ENCODE measurements at places on chromosomes 6 and 20.
A peak's percentile ranks its signal among the peaks of the same experiment; 100 is the strongest.

DNA sequence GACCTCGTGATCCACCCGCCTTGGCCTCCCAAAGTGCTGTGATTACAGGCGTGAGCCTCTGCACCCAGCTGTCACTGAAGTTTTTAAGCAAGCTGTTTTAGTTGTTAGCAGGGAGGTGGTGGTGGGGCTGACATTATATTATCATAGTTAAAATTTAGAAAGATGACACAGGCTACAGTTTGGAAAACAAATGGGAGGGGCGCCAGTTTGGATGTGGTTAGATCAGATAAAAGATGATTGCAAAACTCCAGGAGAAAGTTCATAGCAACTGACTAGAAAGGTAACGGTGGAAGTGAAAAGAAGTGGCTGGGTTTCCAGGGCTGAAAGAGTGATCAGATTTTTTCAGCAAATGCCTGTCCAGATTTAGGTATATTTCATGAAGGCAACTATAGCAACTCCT lies 311.9 kb upstream of the CITED2 start:
- DNase-seq: no peak

- DNase-seq: no peak
Measured at GRCh38 chr20:54995553-54995952, 520.2 kb downstream of the DOK5 start.

DNA sequence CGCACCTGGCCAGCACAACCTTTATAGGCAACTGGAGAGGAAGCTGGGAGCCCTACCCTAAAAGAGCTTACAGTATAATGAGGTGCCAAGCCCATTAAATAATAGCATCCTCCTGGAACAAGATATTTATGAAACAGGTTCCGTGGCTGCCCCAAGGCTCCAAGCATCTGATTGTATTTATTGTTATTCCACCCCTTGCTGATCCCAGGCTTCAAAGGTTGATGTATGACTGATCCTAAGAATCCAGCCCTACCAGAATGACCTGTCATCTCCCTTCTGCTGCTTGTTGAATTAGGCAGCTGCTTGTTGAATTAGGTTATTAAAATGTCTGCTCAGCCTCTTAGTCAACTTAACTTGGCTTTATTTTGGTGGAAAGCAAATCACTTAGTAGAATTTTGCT lies 35.2 kb upstream of the SASH1 start:
- no peak for DNase-seq

- DNase-seq: no peak
Measured at GRCh38 chr20:47733892-47734291, 51.4 kb downstream of the SULF2 start.

DNA sequence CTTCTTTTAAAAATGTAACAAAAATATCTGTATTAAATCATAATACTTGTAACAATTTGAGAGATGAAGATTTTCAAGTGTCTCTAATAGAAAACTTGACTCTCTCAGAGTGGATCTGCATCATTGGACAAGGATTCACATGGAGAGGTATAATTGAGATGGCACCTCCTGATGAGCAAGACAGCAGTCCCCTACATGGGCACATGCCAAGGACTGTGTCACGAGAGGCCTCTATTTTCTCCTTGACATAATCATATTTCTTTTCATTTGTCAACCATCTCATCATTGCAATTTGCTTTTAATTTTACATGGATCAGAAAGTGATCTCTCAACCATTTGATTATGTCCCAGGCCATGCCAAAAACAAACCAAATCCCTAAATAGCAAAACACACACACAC lies 206.8 kb upstream of the THEMIS start:
- no peak for DNase-seq

DNA sequence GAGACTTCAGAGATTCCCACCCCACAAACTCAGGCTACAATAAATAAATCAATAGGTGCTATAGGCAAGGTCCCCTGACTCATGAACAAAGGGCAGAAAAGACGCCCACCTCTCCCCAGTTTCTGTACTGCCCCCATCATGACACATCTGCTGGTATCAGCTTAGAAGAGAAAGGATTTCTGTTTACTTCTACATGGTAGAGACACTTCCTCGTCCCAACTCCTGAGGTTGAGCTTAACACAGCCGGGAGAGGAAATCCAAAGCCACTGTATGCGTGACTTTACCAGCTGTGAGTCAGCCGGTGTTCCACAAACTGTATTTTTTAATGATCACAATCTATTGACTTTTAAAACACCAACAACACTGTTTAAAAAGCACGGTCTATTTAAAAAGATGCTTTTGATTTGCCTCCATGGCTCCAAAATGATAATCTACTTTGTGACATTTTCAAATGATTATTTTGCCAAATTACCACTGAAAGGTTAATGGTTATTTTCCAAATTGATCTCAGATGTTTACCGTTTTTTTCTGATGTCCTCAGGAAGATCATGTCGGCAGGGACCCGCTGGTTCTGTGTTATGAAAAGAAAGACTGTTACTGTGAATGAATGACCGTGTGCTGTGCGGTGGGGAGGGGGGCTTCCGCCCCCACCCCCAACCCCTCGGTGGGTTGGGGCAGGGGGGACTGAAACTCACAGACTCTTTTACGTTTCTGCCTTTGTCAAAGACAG lies 72.5 kb downstream of the ATP9A start:
- no peak for DNase-seq

DNA sequence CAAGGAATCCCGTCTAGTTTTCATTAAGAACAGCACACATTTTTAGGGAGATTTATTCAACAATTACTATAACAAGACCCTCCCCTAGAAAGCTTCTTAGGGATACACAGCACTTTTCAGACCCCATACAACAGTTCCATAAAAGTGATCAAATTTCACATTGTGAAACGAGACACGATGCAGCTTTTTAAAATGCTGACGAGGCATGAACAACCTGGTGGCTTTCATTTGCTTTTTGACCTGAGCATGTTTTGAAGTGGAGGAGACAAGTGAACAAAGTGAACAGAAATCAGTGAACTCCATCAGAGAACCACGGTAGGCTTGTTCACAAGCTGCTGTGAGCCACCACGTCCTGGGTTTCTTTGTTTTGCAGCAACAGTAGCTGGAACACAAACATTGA lies 112.2 kb downstream of the PCSK2 start:
- no peak for DNase-seq

GRCh38 chr6:144171406-144171805 lies 21.1 kb downstream of the STX11 start:
- DNase-seq: no peak

DNA sequence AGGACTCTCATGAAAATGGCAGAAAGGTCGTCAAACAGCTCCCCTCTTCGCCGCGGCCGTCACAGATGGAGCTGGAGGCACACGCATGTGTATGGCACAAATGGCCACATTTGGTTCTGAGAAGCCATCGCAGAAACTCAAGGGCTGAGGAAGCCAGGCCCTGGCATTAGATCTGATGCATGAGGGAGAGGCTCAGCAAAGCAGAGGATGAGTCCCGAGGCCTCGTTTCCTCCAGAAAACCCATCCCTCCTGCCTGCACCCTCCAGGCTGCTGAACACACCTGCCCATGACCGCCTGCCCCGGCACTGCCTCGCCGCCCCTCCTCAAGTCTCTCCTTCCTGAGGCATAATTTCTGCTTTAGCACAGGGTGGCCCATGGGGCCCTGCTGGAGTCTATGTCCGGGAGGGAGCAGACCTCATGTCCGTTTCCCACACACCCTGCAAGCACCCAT lies 240.3 kb downstream of the DLL1 start:
- no peak for DNase-seq

DNA sequence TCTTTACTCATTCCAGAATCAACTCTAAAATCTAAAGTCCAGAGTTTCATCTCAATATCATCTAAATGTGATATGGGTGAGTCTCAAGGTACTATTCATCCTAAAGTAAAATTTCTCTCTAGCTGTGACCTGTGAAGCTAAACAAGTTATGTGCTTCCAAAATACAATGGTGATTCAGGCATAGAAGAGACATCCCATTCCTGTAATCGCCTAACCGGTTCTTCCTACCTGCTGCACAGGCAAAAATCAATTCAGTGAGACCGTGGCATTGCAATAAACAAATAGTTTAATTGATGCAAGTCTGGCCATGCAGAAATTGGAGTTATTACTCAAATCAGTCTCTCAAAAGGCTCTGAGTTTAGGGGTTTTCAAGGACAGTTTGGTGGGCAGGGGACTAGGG lies 232.8 kb downstream of the UBE3D start:
- DNase-seq: no peak

DNA sequence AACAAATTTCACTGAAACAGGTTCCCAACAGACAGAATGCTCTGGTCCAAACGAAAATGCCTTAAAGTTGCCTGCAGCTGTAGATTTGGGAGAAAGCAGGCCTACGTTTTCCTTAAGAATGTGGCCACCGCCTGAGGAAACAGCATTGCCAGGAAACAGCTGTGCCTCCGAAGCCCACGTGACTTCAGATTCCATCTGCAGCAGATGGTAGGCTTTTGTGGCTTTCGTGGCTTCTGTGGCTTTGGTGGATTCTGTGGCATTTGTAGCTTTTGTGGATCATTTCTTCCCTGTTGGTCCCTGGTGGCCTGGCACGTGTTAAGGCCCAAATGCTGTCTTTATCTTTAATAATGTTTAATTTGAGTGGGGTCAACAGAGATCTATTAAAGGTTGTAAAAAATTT lies 222.9 kb downstream of the TTLL2 start:
- DNase-seq: no peak

DNA sequence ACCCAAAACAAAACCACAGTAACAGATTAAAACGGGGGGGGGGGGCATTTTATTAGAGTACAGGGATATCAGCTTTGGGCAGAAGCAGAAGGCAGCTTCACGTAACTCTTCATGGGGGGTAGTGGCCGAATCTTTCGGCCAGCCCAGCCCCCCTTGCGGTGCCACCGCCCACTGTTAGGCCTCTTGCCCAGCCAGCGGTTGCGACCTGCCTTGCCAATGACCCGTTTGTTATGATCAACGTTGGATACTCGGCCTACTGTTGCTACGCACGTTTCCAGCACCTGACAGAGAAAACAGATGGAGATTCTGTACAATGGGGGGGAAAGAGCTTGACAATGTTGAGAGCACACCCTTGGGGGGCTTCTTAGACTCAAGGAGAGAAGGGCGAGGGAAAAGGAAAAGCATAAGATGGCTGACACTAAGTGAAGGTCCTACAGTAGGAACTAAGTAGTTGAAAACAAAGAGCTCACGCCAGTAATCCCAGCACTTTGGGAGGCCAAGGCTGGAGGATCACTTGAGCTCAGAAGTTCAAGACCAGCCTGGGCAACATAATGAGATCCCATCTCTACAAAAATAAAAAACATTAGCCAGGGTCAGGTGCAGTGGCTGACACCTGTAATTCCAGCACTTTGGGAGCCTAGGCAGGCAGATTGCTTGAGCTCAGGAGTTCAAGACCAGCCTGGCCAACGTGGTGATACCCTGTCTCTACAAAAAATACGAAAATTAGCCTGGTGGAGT lies 724 bp upstream of the CUL7 start:
- no peak for DNase-seq

- DNase-seq: no peak
Measured at GRCh38 chr6:135935941-135936601, 84.6 kb downstream of the PDE7B start.

- DNase-seq: no peak
Measured at GRCh38 chr6:167285077-167285770, 5.9 kb upstream of the UNC93A start.

DNA sequence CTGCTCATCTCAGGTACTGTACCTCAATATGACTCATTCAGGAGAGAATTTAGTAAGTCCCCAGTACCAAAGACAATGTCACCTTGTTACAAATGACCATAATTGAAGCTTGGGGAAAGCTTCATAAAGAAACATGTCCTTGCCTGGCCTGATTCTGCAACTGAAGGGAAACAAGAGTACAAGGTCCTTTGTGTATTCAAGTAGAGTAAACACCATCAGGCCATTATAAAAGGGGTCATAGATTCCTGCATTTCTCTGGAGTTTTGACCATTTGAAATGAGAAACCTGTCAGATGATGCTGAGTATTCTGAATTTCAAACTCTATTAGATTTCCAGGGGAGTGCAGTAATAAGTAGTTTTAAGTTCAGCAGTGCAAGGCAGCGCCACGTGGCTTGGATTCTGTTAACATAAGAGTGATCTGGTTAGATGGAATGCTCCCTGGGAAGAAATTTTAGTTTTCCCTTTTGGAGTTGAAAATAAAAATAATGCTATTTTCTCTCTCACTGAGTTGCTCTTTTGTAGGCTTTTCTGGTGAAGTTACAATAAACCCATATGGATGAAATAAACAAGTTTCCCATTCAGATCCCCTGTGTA lies 1054.3 kb downstream of the EPHA7 start:
- no peak for DNase-seq

DNA sequence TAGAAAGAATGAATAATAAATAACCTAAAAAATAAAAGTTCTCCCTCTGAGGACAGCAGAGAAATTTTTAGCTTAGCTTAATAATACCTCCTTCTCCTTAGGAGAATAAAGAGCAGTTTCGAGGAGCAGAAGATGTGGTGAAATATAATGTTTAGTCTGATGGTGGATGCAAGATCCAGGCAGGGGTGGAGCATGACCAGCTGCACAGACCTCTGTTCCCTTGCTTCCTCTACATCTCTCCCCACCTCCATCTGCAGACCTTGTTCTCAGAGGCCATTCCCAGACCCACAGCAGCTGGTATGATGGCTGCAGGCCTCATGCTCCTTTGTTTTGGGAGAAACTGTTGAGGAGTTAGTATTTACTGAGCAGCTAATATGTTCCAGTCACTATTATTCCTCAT lies 1.5 kb downstream of the BTN3A2 start:
- DNase-seq: no peak

DNA sequence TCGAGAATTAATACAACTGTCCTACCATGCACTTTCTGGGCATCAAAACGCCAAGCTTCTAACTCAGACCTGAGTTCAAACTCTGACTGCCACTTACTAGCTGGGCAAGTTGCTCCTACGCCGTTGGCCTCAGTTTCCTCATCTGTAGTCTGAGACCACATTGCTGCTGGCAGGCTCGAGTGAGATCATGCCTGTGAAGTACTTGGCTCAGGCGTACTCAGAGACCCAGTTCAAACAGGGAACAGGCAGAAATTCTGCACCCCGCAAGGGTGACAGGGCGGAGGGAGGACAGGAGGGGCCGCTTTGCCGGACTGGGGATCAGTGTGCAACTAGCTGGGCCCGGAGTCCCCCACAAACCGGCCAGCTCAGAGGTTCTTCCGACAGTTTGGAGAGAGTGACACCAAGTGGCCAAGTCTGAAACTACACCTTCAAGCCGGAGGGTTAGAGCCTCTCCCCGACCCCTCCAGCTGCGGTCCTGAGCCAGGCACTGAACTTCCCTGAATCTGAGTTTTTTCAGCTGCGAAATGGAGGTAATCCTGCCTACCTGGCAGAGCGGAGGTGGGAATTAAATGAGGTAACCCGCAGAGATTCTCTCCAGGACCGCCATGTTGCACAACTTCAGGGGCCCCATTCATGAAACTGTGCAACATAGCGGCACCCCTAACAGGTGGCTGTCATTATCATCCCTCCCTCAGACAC lies 46.0 kb upstream of the PTPN1 start:
- peak; percentile 51 for DNase-seq

GRCh38 chr6:167676000-167676665 lies 150.6 kb upstream of the AFDN start:
- DNase-seq: no peak

Measured in activated CD4-positive, alpha-beta T cell treated with anti-CD3 and anti-CD28 coated beads for 4 hours (primary cell).